Gastroesophageal sphincter (tissue), 4 donors: ENCODE measurements at places on chromosomes 1 and 21. TPM values are rescaled to one million over a fixed set of nuclear protein-coding genes. Genes with fewer than 3 reads are reported as not detected.

- no peak for ATAC-seq
These were observed 46.7 kb downstream of the SYF2 start for GRCh38 chr1:25185409-25186160.

The ANGPTL1 gene
- total RNA-seq, result 158 TPM

DNA sequence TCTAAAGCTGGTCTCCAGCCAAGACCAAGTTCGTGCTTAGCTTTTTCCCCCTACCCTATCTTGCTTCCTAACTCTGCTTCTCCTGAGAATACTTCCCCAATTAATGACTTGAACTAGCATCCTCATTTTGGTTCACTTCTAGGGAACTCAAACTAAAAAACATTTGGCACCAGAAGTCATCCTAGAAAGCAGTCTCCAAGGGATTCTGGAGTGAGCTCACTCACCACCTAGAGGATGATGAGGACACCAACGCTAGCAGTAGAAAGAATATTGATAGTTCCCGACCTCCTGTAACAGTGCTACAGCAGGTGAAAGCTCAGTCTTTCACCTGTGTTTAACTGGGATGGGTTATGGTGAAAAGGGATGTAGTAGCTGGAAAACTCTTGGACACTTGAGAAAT lies 4.7 kb upstream of the PSMB2 start:
- ATAC-seq, result no peak

DNA sequence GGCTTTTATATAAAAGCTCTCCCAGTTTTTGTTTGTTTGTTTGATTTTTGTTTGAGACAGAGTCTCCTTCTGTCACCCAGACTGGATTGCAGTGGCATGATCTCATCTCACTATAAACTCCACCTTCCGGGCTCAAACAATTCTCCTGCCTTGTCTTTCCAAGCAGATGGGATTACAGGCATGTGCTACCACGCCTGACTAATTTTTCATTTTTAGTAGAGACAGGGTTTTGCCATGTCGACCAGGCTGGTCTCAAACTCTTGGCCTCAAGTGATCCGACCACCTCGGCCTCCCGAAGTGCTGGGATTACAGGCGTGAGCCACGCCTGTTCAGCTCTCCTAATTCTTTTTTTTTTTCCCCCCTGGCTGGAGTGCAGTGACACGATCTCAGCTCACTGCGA lies 4.4 kb downstream of the PCAT6 start:
- no peak for ATAC-seq

The DNAJC28 gene
- 1.9 TPM for total RNA-seq

The EDARADD gene
- total RNA-seq, result not detected

DNA sequence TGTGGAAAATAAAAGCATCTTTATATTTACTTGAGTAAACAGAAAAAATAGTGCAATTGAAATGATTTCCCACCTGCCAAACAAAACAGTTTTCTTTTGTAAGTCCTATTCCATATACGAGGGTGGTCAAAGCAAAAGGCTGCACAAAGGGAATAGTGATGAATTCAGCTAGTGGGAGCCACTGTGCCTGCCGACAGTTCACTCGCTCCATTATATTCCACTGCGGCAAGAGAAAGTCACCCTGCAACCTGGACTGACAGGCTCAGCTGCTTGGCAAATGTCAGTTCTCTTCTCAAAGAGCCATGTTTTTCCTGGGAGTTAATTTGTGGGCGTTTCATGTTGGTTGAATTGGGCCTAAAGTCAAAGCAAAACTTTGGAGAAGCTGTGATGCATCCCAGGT lies 145.4 kb downstream of the LMO4 start:
- ATAC-seq, result no peak

GRCh38 chr1:84352298-84353106 lies 45.8 kb upstream of the DNASE2B start:
- ATAC-seq, result no peak

The GSTM3 gene
- total RNA-seq, result 80.5 TPM

The CHODL gene
- total RNA-seq, result 0.77 TPM

DNA sequence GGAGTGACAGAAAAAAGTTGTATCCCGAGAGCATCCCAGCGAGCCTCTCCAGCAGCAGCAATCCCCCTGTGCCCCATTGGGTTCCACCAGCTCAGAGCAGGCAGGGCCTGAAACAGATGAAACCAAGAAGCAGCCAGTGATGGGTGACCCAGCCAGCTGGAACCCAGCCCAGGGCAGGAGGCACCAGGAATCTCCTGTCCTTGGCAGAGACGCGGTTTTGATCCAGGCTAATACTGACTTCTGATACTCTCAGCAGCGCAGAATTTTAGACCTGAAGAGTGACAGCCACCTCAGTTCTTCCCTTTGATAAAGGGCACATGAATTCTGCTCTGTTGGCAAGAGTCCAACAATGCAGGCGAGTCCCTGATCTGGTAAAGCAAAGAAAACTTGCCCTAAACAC lies 11.4 kb upstream of the OLIG1 start:
- ATAC-seq, result no peak

The KCNA3 gene
- 0.31 TPM for total RNA-seq

- ATAC-seq, result no peak
These were observed 43.7 kb upstream of the RIPK4 start for GRCh38 chr21:41810597-41810932.
